ENCODE measurements at places on chromosomes 13 and 19. TPM values are rescaled to one million over a fixed set of nuclear protein-coding genes. Genes with fewer than 3 reads are reported as not detected.
A peak's percentile ranks its signal among the peaks of the same experiment; 100 is the strongest.

DNA sequence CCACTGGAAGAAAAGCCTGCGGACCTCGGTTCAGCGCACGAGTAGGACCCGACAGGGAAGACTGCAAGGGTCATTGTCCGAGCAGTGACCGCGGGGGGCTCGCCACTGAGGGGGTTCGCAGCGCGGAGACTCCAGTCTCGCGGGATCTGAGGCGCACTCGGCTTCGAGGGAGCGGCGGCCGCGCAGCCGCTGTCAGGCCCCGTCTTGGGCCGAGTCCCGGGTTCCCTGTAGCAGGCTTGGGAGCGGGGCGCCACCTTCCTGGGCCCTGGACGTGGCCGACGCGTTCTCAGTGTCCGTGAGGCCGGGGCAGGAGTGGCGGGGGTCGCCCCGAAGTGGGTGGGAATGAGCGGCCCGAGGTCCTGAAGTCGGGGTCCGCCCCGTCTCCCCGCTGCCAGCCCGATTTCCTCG lies 474 bp upstream of the FAM174C start:
- DNase-seq, result peak; percentile 58

Gene RAB20
- total RNA-seq, result 51.3 TPM

Gene LIN37
- 7.2 TPM for total RNA-seq

- DNase-seq, result no peak
Observed at GRCh38 chr19:47631681-47632446, 22.9 kb downstream of the BICRA start.

DNA sequence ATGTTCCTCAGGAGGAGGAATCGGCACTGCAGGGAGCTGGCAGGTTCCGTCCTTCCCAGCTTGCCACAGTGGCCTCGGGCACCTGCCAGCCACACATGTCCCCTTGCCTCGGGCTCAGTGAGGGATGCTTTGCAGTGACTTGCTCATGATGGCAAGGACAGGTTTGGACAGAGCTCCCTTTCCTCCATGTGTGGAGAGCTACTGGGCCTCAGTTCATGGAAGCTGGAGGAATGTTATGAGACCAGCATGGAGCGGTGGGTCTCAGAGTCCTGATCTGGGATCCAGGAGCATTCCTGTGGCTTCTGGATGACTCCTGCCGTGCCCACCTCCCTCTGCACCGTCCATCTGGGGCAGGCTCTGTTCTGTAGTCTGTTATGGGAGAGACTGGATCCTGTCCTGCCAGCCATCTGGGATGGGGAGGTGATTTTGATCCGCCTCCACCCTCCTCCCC lies 59.2 kb downstream of the SIPA1L3 start:
- peak; percentile 26 for DNase-seq

Gene F7
- total RNA-seq, result not detected

DNA sequence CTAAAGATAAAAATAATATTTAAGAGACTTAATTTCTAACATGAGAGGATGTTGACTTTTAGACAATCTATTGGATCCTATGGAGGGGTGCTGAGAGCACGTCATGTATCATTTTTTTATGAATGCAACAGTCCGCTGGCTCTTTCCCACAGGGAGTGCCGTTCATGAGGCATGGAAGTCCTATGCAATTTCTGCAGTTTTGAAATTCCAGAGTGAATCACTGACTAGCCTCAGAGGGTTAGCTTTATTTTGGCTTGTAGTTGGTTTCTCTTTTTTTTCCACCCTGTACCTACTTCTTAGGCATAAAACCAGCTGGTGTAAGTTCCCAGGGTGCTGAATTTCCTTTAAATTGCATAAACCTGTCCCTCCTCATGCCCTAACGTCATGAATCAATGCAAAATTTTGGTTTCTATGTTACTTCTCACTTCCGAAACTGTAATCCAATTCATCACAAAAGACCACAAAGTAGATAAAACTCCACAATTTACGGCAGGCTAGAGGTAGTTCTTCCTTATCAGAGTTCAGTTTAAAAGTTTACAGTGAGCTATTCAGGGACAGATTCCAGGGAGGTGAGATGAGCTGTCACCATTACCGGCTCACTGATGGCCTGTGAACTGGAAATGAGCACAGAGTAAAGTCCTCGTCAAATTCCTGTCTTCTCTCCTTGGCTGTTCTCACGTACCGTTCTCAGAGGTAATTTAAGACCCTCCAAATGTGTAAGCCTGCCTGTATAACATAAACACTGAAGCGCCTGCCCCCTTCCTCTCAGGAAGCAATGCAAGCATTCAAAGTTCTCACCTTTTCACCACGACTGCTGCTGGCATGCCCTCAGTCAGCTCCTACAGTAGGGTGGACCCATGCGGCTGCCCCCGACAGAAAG lies 216.6 kb upstream of the SLC10A2 start:
- DNase-seq, result no peak

- DNase-seq, result no peak
Observed at GRCh38 chr19:31560086-31561060, 211.1 kb upstream of the TSHZ3 start.

GRCh38 chr19:30799865-30800755 lies 427.9 kb downstream of the ZNF536 start:
- peak; percentile 60 for DNase-seq

Gene THSD8
- total RNA-seq, result 1.5 TPM
